ENCODE measurements at places on chromosomes 16 and 17. TPM values are rescaled to one million over a fixed set of nuclear protein-coding genes. Genes with fewer than 3 reads are reported as not detected.

Gene TMEM11
- 16.2 TPM for total RNA-seq

Gene KRT9
- total RNA-seq: not detected

Gene PDILT
- not detected for total RNA-seq

Gene CA5A
- not detected for total RNA-seq

Gene MYCBPAP
- total RNA-seq: 0.98 TPM

Gene ELOB
- 188 TPM for total RNA-seq

Gene NOG
- not detected for total RNA-seq

Gene PTRH2
- total RNA-seq: 15.8 TPM

Gene PRCD
- total RNA-seq: 4.1 TPM
